GF-D8 (cell line): ENCODE measurements at places on chromosomes 6 and 20.

- DNase-seq: no peak
These were observed 7.3 kb upstream of the TFAP2A start for GRCh38 chr6:10421921-10422736.

- no peak for DNase-seq
These were observed 3.0 kb upstream of the DDX43 start for GRCh38 chr6:73391675-73392074.

GRCh38 chr6:113104951-113105350 is 752.2 kb upstream of the MARCKS start:
- no peak for DNase-seq

- DNase-seq: no peak
These were observed 66.4 kb downstream of the CLIC5 start for GRCh38 chr6:45949256-45949655.

- no peak for DNase-seq
These were observed 81.2 kb downstream of the EZR start for GRCh38 chr6:158737710-158738615.

GRCh38 chr20:47749339-47749738 is 35.9 kb downstream of the SULF2 start:
- no peak for DNase-seq

GRCh38 chr6:89198235-89198634 is 18.9 kb downstream of the GABRR1 start:
- no peak for DNase-seq

DNA sequence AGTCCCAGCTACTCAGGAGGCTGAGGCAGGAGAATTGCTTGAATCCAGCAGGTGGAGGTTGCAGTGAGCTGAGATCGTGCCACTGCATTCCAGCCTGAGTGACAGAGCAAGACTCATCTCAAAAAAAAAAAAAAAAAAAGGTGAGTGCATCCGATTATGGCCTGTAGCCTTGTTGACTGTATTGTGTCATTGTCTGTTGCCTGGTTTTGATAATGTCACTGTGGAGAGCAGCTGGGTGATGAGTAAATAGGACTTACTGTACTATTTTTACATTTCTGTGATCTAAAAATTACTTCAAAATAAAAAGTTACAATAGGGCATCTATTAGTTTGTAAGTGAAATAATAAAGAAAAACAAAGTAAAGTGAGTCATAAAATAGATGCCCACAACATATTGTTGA is 134.1 kb upstream of the SALL4 start:
- DNase-seq: no peak

- no peak for DNase-seq
These were observed 14.7 kb downstream of the CYP39A1 start for GRCh38 chr6:46637933-46638332.

DNA sequence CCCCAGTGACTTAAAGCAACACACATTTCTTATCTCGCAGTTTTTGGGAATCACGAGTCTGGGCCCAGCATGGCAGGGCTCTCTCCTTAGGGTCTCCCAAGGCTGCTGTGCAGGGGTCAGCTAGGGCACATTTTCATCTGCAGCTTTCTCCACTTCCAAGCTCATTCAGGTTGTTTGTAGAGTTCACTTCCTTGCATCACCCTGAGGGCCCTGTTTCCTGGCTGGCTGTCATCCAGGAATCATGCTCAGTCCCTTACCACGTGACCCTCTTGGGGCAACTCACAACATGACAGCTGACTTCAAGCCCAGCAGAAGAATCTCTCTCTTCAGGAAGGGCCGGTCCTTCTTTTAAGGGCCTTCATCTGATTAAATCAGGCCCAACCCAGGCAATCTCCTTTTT is 21.3 kb downstream of the SNAP25 start:
- DNase-seq: no peak

DNA sequence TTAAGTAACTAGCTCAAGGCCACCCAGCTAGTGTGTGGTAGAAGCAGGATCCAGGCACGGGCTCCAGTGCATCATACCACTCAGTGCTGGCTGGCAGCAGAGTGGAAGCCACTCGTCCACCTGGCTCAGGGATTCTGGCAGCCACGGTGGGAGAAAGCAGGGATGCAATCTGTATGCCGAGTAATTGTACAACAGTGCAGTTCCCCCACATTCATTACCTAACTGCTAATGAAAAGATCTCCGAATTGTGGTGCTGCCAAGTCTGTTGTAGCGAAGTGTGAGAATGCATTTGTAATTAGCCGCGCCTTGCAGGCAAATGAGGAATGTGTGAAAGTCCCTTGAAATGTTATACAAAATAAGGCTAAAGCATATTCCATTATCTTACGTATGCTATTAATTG is 29.0 kb downstream of the KCNG1 start:
- no peak for DNase-seq

- no peak for DNase-seq
These were observed 439.8 kb downstream of the BMP2 start for GRCh38 chr20:7207186-7207798.
